Motor neuron (in vitro differentiated cells): ENCODE measurements at places on chromosomes 12 and 14. TPM values are rescaled to one million over a fixed set of nuclear protein-coding genes. Genes with fewer than 3 reads are reported as not detected.

RAD9B gene
- 0.19 and 0.27 TPM in 2 replicates for total RNA-seq

DNA sequence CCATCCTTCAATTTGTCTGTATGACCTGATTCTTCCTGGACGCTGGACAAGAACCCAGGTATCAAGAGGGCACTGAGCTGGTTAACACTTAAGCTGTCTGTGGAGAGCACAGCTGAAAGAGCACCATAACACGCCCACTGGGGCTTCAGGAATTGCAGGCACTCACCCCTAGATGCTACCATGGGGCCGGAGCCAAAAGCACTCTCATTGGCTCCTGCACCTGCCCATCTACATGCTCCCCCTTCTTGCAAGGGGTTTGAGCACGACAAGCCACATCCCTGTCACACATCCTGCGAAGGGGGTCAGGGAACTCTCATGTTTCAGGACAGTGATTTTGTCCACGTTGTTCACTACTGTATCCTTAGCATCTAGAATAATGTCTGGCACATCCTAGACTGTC lies 35.1 kb upstream of the TBC1D15 start:
- no peak for ATAC-seq

DNA sequence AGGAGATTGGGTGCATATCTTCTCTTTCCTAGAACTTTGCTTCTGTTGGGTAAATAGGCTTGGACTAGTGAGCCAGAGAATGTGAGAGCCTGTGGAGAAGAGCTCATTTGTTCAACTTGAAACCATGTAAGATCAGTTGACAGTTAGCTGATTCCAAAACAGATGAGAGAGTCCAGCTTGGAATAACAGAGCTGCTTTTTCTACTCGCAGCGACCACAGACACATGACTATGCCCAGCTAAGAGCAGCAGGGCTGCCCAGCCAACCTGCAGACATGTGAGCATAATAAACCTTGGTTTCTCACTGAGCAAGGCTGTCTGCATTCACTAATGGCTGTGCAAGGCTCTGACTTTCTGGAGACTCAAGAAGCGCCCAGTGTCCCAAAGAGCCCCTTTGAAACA lies 209.2 kb downstream of the C12orf75 start:
- ATAC-seq = no peak

PTPN21 gene
- 4.1 and 5.9 TPM in 2 replicates for total RNA-seq

DNA sequence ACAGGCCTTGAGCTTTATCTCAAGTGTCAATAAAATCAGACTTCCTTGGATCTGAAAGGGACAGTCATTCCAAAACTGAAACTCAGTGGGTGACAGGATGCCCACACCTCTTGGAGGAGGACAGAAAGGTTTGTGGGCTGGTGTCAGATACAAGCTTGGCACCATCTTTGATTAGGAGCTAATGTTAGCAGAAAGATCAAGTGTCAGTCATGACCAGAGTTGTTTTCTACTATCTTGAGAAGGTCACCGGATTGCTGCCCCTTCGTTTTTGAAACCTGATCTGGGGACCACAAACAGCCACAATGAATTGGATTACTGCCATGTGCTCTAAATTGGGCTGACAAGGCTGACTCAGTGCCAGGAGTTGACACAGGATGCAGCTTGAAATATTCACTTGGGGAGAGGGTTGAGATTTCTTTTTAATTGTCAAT lies 88.3 kb downstream of the OTOGL start:
- no peak for ATAC-seq

GRCh38 chr12:53761306-53761705 lies 9.5 kb upstream of the CISTR start:
- ATAC-seq = no peak

TUNAR gene
- 0.20 TPM in 1 of 2 replicates, not detected in the other for total RNA-seq

DNA sequence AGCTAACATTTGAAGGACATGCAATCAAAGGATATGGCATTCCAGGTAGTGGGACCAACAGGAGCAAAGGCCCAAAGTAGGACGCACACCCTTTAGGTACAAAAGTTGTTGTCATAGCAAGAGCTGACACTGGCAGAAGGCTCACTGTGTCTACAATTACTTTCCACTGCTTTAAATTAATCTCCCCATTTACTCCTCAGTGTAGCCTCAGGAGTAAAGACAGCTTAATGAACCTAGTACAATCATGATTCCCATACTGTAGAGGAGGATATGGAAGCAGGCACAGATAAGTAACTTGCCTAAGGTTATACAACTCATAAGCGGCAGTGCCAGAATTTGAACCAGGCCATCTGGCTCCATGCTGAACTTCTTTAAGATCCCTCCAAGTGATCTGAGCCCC lies 212.9 kb upstream of the SFSWAP start:
- ATAC-seq = no peak
